Vagina (tissue), 2 donors: ENCODE measurements at places on chromosomes 2 and 18.

- peak; percentile 16 for DNase-seq
Observed at GRCh38 chr2:3712831-3713503, 9.6 kb downstream of the DCDC2C start.

DNA sequence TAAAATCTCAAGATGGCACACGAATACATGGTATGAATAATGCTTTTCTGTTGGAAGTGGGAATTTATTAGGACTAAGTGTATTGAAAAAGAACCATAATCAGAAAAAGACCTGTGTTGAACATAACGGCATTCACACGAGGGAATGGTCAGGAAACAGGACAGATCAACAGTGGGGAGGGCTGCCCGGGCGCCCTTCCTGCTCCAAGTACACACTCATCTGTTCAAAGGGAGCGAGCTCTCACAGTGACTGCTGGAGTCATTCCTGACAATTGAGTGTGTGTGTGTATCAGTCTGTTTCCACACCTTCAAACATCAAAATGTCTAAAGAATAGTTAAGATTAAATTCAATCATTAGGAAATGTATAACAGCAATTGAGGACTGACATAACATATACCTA is 167.2 kb downstream of the HDAC4 start:
- no peak for DNase-seq

- no peak for DNase-seq
Observed at GRCh38 chr18:476251-476664, 24.2 kb downstream of the COLEC12 start.

DNA sequence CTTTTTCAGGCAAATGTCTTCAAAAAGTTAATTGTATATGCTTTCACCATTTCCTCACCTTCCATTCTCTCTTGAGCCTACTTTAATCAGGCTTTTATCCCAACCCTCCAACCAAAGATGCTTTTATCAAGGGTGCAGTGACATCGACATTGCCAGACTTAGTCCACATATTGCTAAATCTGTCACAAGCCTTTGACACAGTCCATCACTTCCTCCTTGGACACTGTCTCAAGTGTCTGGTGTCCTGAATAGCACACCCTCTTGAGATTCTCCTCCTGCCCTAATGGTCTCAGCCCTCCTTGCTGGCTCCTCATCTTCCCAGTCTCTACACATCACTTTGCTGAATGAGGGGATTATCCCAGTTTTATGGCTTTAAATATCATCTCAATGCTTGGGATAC is 147.5 kb upstream of the SLC39A10 start:
- DNase-seq: no peak

- no peak for DNase-seq
Observed at GRCh38 chr2:28344756-28345373, 47.8 kb upstream of the FOSL2 start.
